Pons (tissue), 1 donor: ENCODE measurements at places on chromosomes 6 and 20.

GRCh38 chr6:37433657-37434271, 743 bp downstream of the CMTR1 start:
- peak; percentile 25 for DNase-seq

GRCh38 chr6:63785006-63785405, 149.4 kb downstream of the PHF3 start:
- no peak for DNase-seq

DNA sequence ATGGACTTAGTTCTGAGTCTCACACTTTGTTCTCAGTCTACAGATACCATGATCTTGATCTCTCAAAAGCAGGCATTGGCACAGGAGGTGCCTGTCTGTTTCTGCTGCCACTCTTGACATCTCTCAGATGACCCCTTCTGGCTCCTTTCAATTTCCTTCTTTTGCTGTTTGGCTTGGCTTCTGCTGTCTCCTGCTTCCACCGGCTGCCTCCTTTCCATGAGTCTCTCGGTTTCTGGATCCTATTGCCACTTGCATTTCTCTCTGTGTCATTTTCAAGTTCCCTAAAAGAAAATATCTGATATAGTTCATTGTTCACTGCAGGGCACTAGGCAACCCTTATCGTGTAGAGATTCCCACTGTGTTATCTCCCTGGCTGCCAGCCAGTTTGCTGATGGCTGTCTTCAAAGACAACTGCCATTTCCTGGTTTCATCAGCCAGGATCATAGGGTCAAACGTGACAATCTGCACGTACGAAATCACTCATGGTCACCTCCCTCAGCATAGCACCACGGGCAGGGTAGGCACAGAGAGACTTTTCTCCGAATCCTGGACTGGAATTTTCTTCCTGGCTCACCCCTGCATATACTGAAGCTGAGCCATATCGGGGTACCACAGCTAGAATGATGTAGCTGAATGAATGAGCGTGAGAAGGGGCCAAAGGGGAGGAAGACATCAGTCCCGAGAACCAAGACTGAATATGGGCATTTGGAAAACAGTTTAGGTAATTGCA, 144.6 kb upstream of the TMEM170B start:
- DNase-seq = peak; percentile 39

DNA sequence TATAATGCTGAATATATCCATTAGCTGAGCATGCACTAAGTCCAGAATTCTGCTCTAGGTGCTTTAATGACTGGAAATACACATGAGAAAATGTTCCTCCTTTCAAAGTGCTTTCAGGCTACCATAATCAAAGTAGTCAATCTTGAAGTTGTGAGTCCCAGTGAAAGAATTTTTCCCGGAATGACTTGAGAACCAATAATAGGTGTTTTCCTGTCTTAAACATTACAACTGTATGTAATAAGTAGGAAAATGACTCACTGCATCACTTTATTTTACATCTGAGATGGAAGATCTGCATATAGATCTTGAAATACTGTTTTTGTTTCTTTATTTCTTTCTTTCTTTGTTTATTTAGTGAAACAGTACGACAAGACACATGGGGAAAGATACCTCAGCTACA, 437.4 kb upstream of the JAG1 start:
- no peak for DNase-seq

GRCh38 chr6:153790876-153791473, 248.1 kb upstream of the OPRM1 start:
- no peak for DNase-seq

- DNase-seq = no peak
Observed at GRCh38 chr6:70717038-70717801, 49.5 kb downstream of the SMAP1 start.

DNA sequence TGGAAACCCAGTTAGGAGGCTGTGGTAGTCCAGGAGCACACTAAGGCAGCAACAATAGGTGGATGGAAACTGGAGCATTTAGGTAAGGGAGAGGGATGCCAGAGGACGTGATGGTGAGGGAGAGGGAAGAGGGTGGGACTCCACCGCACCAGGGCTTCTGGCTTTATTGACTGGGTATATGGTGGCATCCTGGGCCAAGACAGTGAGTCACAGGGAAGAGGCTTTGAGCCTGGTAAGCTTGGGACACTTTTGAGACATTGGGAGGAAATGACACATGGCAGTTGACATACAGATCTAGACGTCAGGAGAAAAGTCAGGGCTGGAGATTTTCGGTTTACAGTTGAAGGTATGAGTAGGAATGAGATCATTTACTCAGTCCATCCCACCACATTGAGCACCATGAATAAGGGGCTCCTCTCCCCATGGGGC, 14.9 kb downstream of the NT5E start:
- no peak for DNase-seq
